ENCODE measurements at places on chromosomes 2 and 18. TPM values are rescaled to one million over a fixed set of nuclear protein-coding genes. Genes with fewer than 3 reads are reported as not detected.

DSG4 gene
- not detected for total RNA-seq

FEV gene
- not detected for total RNA-seq

SULT1C4 gene
- 0.26 TPM for total RNA-seq

TPO gene
- not detected for total RNA-seq

MC2R gene
- not detected for total RNA-seq

TMEM178A gene
- 1.7 TPM for total RNA-seq
